ENCODE measurements at places on chromosomes 1 and 21.

GRCh38 chr1:214637722-214638458 lies 34.9 kb downstream of the CENPF start:
- no peaks in the 10 kb centered on the region for H3K4me1 ChIP-seq
- H3K36me3 ChIP-seq: peaks cover 14% of the 10 kb centered on the region
- H3K27me3 ChIP-seq: no peaks in the 10 kb centered on the region
- H3K4me3 ChIP-seq: no peak overlapping the region

- peaks cover 36% of the 10 kb centered on the region for H3K4me1 ChIP-seq
- peaks cover 40% of the 10 kb centered on the region for H3K27me3 ChIP-seq
- H3K4me3 ChIP-seq: peak overlapping the region; percentile 7
- no peaks in the 10 kb centered on the region for H3K36me3 ChIP-seq
- DNase-seq: no peak
Measured at GRCh38 chr1:26991310-26992116, 2.0 kb upstream of the TRNP1 start.

GRCh38 chr1:219629296-219629880 lies 16.5 kb upstream of the ZC3H11B start:
- H3K4me3 ChIP-seq: no peak overlapping the region
- no peaks in the 10 kb centered on the region for H3K36me3 ChIP-seq
- no peak overlapping the region for H3K27ac ChIP-seq
- no peaks in the 10 kb centered on the region for H3K27me3 ChIP-seq
- H3K4me1 ChIP-seq: peaks cover 11% of the 10 kb centered on the region

DNA sequence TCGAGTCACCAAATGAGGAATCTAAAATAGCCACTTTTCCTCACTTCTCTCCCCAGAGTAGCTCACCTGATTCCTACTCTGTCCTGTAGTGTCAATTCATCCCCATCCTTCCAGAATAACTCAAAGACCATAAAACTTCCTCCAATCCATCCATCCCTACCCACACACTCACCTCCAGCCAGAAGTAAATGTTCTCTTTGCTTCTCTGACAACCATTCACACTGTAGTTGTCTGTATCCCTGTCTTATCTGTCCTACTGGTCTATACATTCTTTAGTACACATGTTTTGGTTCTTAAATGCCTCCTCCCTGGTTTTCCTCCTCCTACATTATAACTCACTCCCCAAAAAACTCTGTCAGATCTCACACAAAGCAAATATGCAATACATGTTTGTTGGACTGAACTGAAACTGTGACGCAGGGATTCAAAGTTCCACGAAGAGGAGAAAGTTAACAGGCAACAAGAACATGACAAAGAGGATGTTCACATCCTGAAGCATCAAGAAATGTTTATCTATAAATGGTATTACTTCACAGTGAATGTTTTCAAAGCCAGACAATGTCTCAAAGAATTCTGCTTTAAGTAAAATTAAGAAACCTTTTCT lies 11.0 kb downstream of the TP53BP2 start:
- peaks cover 1% of the 10 kb centered on the region for H3K36me3 ChIP-seq
- H3K4me1 ChIP-seq: peaks cover 29% of the 10 kb centered on the region
- no peaks in the 10 kb centered on the region for H3K27me3 ChIP-seq
- DNase-seq: no peak

- peak; percentile 42 for DNase-seq
- no peaks in the 10 kb centered on the region for H3K27me3 ChIP-seq
- peak overlapping the region; percentile 83 for H3K27ac ChIP-seq
- peaks cover 72% of the 10 kb centered on the region for H3K4me1 ChIP-seq
- peak overlapping the region; percentile 18 for H3K4me3 ChIP-seq
Measured at GRCh38 chr21:26405735-26406361, 167.2 kb downstream of the CYYR1 start.

GRCh38 chr1:162040657-162041056 lies 17.0 kb upstream of the OLFML2B start:
- no peak for DNase-seq
- H3K4me1 ChIP-seq: peaks cover 2% of the 10 kb centered on the region
- no peak overlapping the region for H3K27ac ChIP-seq
- H3K27me3 ChIP-seq: peaks cover 18% of the 10 kb centered on the region
- no peaks in the 10 kb centered on the region for H3K36me3 ChIP-seq
- H3K4me3 ChIP-seq: no peak overlapping the region

GRCh38 chr1:66732407-66733166 lies 19.7 kb upstream of the DYNLT5 start:
- H3K36me3 ChIP-seq: no peaks in the 10 kb centered on the region
- H3K4me1 ChIP-seq: no peaks in the 10 kb centered on the region
- peaks cover 3% of the 10 kb centered on the region for H3K27me3 ChIP-seq
- no peak for DNase-seq
- no peak overlapping the region for H3K27ac ChIP-seq

- H3K27me3 ChIP-seq: no peaks in the 10 kb centered on the region
- DNase-seq: no peak
- peaks cover 11% of the 10 kb centered on the region for H3K4me1 ChIP-seq
- H3K36me3 ChIP-seq: peaks cover 15% of the 10 kb centered on the region
Measured at GRCh38 chr21:43956670-43957035, 55.5 kb upstream of the TRAPPC10 start.

DNA sequence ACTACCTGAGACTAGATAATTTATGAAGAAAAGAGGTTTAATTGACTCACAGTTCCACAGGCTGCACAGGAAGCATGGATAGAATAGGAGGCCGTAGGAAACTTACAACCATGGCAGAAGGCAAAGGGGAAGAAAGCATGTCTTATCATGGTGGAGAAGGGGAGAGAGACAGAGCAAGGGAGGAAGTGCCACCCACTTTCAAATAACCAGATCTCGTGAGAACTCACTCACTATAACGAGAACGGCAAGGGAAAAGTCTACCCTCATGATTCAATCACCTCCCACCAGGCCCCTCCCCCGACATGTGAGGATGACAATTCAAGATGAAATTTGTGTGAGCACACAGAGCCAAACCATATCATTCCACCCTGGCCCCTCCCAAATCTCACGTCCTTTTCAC lies 4.7 kb upstream of the C21orf91 start:
- no peak overlapping the region for H3K27ac ChIP-seq
- H3K36me3 ChIP-seq: no peaks in the 10 kb centered on the region
- DNase-seq: no peak
- no peaks in the 10 kb centered on the region for H3K27me3 ChIP-seq
- no peak overlapping the region for H3K4me3 ChIP-seq

GRCh38 chr1:1005774-1006304 lies 5.9 kb upstream of the HES4 start:
- peak overlapping the region; percentile 53 for H3K27ac ChIP-seq
- peaks cover 16% of the 10 kb centered on the region for H3K4me1 ChIP-seq
- no peak overlapping the region for H3K4me3 ChIP-seq
- no peak for DNase-seq
- no peaks in the 10 kb centered on the region for H3K27me3 ChIP-seq

- H3K27ac ChIP-seq: no peak overlapping the region
- H3K4me3 ChIP-seq: no peak overlapping the region
- peaks cover 23% of the 10 kb centered on the region for H3K4me1 ChIP-seq
- H3K27me3 ChIP-seq: peaks cover 29% of the 10 kb centered on the region
- DNase-seq: no peak
Measured at GRCh38 chr1:47194311-47194710, 4.5 kb upstream of the PDZK1IP1 start.

GRCh38 chr21:22235866-22236590 lies 1237.8 kb downstream of the NCAM2 start:
- H3K27me3 ChIP-seq: no peaks in the 10 kb centered on the region
- peaks cover 9% of the 10 kb centered on the region for H3K4me1 ChIP-seq
- H3K27ac ChIP-seq: no peak overlapping the region
- no peak overlapping the region for H3K4me3 ChIP-seq
- peaks cover 54% of the 10 kb centered on the region for H3K36me3 ChIP-seq

DNA sequence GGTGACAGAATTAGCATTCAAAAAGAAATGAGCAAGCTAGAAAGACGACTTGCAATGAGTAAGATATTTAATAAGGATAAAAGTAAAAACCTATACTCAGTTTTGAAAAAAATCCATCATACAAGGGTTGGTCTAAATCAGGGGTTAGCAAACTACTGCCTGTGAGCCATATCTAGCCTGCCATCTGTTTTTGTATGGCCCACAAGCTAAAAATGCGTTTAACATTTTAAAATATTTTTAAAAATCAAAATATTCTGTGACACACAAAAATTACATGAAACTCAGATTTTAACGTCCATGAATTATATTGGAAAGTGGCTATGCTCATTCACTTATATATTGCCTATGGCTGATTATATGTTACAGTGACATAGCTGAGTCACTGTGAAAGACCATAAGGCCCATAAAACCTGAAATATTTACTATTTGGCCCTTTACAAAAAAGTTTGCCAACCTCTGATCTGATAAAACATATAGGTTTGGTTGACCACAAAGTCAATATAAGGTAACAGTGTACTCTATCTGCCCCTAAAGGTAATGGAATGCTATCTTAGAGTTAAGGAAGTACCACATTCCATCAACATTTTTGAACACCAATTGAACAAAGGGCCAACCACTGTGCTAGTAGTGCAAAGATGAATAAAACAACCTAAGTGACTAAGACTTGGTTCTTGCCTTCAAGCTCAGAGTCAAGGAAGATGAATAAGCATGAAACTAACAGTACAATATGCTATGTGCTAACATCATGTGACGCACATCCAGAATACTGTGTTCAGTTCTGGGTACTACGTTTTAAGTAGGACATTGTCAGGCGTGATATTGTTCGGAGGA lies 3.2 kb downstream of the IFT25 start:
- no peak overlapping the region for H3K27ac ChIP-seq
- peaks cover 20% of the 10 kb centered on the region for H3K4me1 ChIP-seq
- no peak overlapping the region for H3K4me3 ChIP-seq

GRCh38 chr1:234978397-234979295 lies 150.0 kb downstream of the TOMM20 start:
- H3K4me1 ChIP-seq: peaks cover 45% of the 10 kb centered on the region
- DNase-seq: no peak
- H3K27ac ChIP-seq: peak overlapping the region; percentile 76
- no peak overlapping the region for H3K4me3 ChIP-seq

DNA sequence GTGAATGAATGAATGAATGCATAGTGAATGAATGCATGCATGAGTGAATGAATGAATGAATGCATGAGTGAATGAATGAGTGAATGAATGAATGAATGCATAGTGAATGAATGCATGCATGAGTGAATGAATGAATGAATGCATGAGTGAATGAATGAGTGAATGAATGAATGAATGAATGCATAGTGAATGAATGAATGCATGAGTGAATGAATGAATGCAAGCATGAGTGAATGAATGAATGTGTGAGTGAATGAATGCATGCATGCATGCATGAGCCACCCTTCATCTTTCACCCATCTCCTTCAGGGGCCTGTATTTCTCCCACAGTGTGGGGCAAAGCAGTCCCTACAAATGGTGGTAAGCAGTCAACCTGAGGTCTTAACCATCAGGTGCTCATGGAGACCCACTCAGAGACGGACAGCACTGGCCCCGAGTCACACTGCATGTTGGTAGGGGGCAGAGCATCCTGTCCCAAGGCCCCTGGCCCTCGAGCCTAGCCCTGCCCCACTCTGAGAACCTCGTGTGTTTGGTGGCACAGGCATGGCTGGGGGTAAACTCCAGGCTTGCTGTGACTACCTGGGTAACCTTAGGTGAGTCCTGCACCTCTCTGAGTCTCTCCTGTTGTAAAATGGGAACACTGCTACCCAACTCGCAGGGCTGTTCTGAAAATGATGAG lies 28.0 kb upstream of the PAX7 start:
- H3K4me3 ChIP-seq: no peak overlapping the region
- DNase-seq: no peak
- peaks cover 68% of the 10 kb centered on the region for H3K27me3 ChIP-seq
- H3K27ac ChIP-seq: no peak overlapping the region

- DNase-seq: no peak
- peaks cover 10% of the 10 kb centered on the region for H3K4me1 ChIP-seq
- H3K36me3 ChIP-seq: no peaks in the 10 kb centered on the region
- H3K27ac ChIP-seq: no peak overlapping the region
- H3K27me3 ChIP-seq: no peaks in the 10 kb centered on the region
- no peak overlapping the region for H3K4me3 ChIP-seq
Measured at GRCh38 chr1:193525917-193526710, 339.7 kb upstream of the B3GALT2 start.
